GOT3 (cell line): ENCODE measurements at places on chromosomes 12 and 14.

- DNase-seq = no peak
Measured at GRCh38 chr12:110661337-110661972, 27.5 kb downstream of the HVCN1 start.

GRCh38 chr14:75871181-75871880 lies 110.5 kb downstream of the TGFB3 start:
- no peak for DNase-seq

- no peak for DNase-seq
Measured at GRCh38 chr12:14950982-14951746, 10.2 kb downstream of the ARHGDIB start.

DNA sequence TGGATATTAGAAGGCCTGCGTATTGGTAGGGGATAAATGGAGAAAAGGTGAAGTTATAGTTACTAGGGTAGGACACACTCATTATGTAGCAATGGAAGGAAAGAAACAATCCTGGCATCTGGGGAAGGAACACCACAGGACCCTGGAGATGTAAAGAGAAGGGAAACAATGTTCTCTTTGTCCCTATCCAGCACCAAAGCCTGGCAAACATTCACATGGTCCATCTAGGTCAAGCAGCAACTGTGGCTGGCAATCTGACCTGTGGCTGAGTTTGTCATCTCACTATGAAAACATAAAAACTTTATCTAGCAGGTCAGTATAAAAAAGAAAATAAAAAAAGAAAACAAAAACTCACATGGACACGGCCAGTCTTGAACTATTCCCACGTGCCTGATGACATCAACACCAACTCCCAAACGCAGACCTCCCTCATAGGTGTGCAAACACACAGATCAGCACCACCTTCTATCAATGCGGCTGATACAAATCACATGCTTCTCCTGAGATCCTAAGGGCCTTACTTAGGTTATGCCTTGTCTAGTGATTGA lies 2.6 kb downstream of the POMT2 start:
- DNase-seq = no peak

- no peak for DNase-seq
Measured at GRCh38 chr12:123532808-123533649, 490 bp downstream of the RILPL1 start.
